ENCODE measurements at places on chromosomes 16 and 17.

GRCh38 chr17:81725439-81725838, 13.4 kb downstream of the SLC25A10 start:
- no peak for DNase-seq

DNA sequence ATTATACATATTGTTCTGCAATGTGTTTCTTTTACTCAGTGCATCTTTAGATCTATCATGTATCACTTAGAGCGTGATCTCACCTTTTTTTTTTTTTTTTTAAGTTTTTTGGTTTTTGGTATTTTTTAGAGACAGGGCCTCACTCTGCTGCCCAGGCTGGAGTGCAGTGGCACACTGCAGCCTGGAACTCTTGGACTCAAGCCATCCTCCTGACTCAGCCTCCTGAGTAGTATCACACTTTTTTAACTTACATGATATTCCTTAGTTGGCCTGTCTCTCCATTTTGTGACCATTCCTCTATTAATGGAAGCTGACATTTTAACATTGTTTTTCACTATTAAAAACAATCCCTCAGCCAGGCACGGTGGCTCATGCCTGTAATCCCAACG, 4.7 kb upstream of the MPO start:
- DNase-seq = no peak

GRCh38 chr16:66272461-66272860, 94.0 kb upstream of the CDH5 start:
- no peak for DNase-seq

GRCh38 chr17:44467108-44467507, 36.1 kb downstream of the GPATCH8 start:
- peak; percentile 10 for DNase-seq

- DNase-seq = peak; percentile 74
These were observed 195.3 kb upstream of the RPL38 start for GRCh38 chr17:74008196-74008595.

DNA sequence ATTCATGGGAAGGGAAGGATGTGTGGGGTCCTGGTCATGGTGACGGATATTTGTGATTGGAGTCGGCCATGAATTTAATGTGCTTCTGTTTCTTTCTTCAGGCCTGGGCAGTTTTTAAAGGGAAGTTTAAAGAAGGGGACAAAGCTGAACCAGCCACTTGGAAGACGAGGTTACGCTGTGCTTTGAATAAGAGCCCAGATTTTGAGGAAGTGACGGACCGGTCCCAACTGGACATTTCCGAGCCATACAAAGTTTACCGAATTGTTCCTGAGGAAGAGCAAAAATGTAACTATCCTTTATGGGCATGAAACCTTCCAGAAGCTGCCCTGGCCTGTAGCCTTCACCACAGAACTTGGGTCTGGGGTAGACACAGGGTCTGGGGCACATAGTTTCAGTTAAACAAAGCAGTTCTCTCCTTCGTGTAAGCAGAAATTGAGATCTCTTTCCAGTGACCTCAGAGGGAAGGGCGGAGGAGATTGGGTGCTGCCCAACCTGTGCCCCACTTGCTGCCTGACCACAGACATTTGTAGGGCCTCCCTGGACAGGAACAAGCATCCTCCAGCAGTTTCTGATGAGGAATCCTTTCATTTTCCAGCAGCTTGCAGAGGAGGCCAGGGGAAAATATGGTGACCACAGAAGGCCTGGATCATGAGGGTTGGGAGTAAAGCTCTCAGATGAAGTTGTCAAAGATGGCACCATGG, 10.1 kb downstream of the IRF8 start:
- DNase-seq = no peak

- DNase-seq = no peak
These were observed 3.3 kb downstream of the ORMDL3 start for GRCh38 chr17:39923836-39924690.

DNA sequence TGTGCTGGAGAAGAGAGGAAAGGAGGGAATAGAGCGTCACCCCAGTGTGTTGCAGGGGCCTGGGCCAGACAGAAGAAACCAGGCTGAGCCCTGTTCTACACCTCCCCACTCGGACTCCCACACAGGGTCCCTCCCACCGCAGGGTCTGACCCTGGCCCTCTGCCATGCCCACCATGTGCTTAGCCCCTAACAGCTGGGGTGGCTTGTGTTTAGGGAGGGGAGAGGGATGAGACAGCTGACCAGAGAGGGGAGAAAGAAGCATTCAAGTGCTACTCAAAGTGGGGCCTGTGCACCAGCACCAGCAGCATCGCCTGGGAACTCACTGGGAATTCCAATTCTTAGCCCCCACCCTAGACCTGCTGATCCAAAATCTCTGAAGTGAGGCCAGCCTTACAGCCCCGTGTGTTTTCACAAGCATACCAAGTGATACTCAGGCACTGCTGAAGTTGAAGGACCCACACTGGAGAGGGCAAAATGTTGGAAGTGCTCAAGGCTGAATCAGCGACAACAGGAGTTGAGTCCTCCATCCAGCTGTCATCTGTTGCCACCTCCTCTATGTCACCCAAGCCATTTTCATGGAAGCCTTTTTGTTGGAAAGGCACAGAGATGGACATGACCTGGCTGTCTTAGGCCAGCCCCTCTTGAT, 47.0 kb downstream of the FZD2 start:
- no peak for DNase-seq
